A549 (cell line): ENCODE measurements at places on chromosomes 11 and 22. TPM values are rescaled to one million over a fixed set of nuclear protein-coding genes. Genes with fewer than 3 reads are reported as not detected.

The SEPTIN3 gene
- 0.84 to 1.3 TPM (median 1.1 TPM) in 3 replicates for polyA plus RNA-seq

The TUB gene
- polyA plus RNA-seq = 12.5 to 13.2 TPM (median 12.8 TPM) in 3 replicates

The LDHAL6A gene
- polyA plus RNA-seq = not detected in 3 replicates

- peak; percentile 34 for DNase-seq
These were observed 217.7 kb upstream of the CTSC start for GRCh38 chr11:88555018-88555828.

GRCh38 chr11:44159848-44160721, 64.6 kb downstream of the EXT2 start:
- no peak for DNase-seq

GRCh38 chr11:32426819-32427615, 8.3 kb downstream of the WT1 start:
- no peak for DNase-seq

- no peak for DNase-seq
These were observed 30.3 kb upstream of the GRAMD4 start for GRCh38 chr22:46589871-46590271.

GRCh38 chr22:28429711-28430110, 249.9 kb downstream of the TTC28 start:
- DNase-seq = no peak

DNA sequence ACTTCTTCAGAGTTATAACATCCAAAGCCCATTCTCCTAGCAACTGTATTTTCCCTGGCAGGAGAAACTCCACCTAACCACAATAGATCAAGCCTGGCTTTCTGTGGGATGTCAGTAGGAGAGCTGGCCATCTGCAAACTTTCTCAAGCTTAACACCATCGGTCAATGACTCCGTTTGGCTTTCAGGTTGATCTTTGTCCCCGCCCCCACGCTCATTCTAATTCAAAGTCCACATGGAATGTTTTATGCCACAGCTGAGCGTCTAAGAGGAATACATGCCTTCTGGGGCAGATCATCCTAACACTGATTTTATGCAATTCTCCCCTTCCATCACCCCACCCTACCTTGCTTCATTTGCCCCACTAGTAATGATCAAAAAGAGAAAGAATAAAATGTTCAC, 4.8 kb downstream of the GVQW3 start:
- no peak for DNase-seq
